EL (cell line): ENCODE measurements at places on chromosomes 7 and 10.

DNA sequence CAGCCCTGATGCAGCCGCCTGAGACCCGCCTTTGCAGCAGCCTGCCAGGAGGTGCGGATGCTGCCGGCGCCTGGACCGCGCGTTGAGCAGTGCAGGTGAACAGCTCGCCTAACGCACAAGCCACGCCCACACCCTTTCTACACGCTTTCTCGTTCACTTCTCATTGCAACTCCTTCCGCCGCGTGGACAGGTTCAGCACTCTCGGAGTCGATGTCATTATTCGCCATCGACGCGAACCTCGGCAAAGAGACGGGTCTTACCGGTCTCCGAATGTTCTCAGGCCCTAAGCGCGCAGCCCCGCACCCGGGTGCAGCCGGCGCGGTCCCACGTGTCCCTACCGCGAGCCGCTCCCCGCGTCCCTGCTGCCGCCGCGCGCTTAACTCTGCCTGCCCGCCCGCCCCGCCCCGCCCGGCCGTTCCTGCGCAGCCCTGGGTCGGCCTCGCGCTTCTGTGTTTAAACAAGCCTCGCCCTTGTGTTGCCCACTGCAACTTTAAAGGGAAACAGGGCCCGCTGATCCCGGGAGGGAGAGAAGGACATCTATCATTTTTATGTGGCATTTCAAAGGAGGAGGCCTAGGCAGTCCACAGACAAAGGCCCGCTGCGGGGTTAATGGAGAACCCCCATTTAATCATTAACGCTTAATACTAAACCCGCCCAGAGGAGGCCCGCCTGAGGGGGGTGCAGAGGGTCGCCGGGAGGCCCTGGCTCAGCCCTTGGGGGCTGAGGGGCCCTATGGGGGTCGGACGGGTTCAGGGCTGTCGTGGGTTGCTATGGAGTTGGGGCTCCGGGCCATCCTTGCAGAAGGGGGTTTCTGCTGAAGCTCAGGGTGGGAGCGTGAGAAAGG is 128.5 kb downstream of the WDR11 start:
- no peak for DNase-seq

DNA sequence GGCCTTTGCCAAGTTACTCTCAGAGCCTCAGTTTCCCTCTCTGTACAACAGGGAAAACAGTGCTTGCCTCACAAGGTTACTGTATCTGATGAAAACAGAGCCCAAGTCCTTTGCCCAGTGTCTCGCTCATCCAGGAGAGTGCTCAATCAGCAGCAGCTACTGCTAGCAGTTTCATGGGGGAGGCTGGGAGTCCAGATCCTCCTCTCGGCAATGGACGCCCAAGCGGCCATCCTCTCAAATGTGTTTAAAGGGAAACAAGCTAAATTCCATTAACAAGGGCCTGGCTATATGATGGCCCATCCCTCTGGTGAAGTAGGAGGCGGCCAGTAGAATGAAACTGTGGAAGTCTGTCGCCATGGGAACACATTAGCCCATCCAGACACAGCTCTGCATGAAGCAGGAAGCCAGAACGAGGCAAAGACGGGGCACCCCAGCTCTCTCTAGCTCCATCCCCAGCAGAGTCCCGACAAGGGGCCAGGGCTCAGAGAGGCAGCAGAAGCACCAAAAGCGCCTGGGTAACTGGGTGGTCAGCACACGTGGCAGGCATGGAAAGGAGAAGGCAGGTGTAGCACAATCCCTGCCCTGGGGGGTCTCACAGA is 35.2 kb downstream of the FAM53B start:
- no peak for DNase-seq

DNA sequence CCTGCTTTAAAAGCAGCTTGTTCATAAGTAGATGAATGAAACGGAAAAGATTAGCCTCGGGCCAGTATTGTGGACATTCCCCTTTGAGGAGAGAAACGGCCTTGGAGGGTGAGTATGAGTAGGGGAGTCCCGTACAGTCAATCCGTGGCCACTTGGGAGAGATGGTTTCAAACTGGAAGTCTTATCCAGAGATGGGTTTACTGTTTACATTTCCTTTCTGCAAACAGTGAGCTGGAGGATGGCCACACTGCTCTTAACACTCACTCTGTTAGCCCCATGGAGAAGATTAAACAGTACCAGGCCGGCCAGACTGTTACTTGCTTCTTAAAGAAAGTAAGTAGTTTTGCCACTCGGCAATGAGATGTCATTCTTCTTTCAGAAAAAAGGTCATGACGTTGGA is 20.3 kb downstream of the CALHM2 start:
- DNase-seq, result no peak

- DNase-seq, result no peak
These were observed 41.1 kb upstream of the FIGNL1 start for GRCh38 chr7:50491209-50491608.

DNA sequence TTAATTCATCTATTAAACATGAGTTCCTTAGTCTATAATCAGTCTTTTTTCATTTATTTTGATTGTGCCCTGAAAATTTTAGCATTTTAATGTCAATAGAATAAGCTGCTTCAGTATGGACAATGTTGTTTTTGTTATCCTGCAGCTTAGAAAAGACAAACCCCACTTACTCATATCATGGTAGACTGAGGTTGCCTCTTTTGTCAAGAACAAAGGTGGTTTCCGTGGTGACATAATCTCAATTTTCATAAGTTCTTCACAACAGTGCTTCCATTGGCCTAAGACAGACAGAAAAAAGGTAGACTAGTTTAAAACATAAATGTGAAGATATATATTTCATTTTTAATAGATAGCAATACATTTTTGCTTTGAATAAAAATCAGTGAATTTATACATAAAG is 69.1 kb downstream of the RTKN2 start:
- no peak for DNase-seq

GRCh38 chr7:106583100-106583499 is 77.9 kb downstream of the CCDC71L start:
- DNase-seq, result peak; percentile 44

DNA sequence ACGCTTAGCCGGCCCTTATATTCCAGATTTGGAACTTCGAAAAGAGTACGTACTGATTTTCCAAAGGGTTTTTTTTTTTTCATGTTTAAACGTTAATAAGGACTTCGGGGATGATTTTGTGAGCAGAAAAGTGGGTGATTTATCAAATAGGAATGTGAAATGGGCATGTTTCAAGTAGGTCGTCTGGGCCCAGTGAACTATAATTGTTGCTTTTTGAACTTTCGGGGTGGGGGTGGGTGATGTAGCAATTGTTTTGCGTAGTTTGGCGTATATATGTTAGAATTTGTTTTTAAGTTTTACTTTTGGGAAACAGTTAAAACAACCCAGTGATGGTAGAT is 299 bp upstream of the PBLD start:
- no peak for DNase-seq

- no peak for DNase-seq
These were observed 112.8 kb downstream of the APBB1IP start for GRCh38 chr10:26550774-26551526.

- DNase-seq, result no peak
These were observed 550 bp upstream of the PLAU start for GRCh38 chr10:73910401-73910763.

DNA sequence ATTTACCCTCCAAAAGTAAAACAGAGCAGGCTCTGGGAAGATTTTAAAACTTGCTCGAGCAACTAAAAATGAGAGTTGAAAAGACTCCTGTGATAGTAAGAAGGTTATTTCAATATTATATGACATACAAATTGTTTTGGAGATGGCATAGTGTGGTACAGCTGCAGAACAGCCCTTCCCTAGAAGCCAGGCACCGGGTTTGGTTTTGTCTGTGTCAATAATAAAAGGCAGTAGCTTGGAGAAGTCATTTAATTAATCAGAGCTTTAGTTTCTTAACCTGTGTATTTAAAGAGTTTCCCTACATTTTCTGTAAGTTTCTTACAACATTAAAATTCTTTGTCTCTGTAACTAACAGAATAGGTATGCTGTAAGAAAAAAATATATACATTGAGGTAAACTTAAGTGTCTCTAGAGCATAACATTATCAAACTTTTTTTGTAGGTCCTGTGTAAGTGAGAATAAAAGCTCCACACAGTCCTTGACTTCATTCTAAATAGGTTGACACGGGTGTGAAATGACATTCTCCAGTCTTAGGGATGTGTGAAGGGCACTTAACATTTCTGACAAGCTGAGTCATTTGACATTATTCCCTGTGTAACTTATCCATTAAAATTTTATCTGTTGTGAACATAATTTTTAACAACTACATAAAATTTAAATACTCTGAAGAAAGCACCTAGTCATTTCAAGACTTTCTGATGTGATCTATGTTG is 425.0 kb upstream of the ETV1 start:
- DNase-seq, result no peak

- DNase-seq, result peak; percentile 10
These were observed at the start of gene CTTNBP2 for GRCh38 chr7:117873310-117874190. Gene CTTNBP2, minus strand, starts transcription at chr7:117873441. Its CDS starts 26 bp downstream, at chr7:117873415.

GRCh38 chr7:64174941-64175340 is 32.1 kb upstream of the ZNF735 start:
- DNase-seq, result no peak

DNA sequence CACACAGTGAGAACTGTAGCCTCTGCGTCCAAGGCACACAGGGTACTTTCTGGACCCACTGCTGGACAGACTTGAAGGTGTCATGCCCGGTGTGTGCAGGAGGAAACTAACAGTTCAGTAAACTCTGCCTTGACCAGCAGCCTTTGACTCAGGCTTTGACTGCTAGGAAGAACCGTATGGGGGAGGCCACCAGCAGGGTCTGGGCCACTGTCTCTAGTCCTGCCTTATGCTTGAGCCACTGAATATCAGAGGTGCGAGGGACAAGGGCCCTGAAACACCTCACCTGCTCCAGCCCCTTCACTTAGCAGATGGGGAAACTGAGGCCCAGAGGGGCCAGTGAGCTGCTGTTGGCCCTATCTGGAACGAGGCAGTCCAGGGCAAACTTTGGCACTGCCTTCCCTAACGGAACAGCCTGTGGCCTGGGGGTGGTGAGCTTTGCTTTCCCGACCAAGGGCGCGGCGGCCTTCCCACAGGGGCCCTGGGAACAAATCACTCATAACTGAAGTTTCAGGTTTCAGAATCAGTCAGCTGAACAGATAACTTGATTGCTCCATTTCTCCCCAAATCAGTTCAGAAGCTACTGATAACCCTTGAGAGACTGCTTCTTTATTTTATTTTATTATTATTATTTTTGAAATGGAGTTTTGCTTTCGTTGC is 130.0 kb downstream of the FAM53B start:
- DNase-seq, result no peak

DNA sequence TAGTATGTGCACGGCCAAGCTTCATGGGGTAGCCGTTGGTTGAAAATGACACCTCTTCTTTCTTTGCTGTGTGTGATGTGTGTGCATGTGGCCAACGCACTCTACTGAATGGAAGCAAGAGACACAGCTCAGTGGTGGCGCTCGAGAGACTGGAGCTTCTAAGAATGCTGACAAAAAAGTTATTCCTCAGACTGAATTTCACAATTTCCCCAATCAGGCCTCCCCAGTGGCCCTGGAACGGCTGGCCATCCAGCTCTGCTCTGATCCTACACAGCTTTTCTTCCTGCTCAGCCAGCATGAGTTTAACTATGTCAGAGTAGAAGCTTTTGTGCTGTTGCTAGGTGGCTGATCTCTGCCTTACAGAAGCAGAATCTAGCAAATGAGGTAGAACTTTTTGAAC is 186.7 kb upstream of the PLXDC2 start:
- peak; percentile 6 for DNase-seq

- DNase-seq, result peak; percentile 8
These were observed 1156.3 kb downstream of the SORCS3 start for GRCh38 chr10:105797234-105797890.

DNA sequence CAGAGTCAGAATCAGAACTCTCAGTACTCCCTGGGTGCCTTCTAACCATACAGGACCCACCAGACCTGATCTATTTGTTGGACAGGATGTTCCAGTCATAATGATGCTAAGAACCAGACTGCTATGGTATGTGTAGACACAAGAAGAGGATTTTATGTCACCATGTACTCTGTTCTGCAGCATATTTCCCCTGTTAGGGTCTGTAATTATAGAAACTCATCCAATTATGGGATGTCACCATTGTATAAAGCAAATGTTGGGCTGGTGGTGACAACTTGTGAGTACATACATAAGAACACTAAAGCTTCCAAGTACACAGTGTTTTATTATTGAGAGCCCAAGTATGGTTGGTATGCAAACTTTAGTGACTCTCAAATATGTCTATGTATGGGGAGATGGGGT is 67.1 kb upstream of the AGBL3 start:
- peak; percentile 49 for DNase-seq

GRCh38 chr7:43112459-43112940 is at the start of gene HECW1:
Gene HECW1, plus strand, starts transcription at chr7:43112647. Its CDS starts 131,259 bp downstream, at chr7:43243906.
- no peak for DNase-seq

DNA sequence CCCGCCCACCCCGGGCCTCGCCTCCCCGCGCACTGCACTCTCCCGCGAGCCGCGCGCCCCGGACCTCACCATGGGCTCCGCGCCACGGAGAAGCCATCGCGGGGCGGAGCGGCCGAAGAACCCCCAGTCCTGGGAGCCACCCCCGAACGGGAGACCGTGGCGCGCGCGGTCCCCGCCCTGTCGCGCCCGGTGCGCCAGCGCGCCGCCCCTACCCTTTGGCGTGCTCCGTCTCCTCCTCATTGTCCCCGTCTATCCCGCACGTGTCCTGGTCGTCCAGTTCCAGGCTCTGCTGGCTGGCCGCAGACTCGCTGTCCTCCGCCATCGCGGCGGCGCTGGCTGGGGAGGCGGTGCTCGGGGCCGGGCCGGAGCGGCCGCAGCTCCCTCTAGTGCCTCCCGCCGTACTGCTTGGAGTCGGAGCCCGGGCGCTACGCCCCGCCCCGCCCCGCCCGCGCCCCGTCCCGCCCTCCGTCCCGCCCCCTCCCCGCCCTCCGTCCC is at the start of gene NMT2:
NMT2 (minus strand) TSS at position 403 of the 495 bp plus-strand sequence; CDS start at position 322, 81 bp downstream.
- no peak for DNase-seq

GRCh38 chr10:114550756-114551635 is 107.1 kb downstream of the ABLIM1 start:
- peak; percentile 18 for DNase-seq

DNA sequence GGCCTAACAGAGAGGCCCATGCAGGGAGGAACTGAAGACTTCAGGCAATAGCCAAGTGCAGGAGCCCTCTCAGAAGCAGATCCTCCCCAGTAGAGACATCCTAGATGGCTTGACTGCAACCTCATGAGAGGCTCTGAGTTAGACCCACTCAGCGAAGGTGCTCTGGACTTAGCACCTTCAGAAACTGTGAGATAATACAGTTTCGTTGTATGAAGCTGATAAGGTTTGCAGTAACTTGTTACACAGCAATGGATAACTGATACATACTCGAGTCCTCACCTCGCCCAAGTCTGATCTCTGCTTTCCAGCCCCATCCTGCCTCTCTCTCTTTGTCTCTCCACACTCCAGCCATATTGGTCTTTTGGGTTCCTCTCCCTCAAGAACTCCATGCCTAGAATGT is 136.4 kb upstream of the EEPD1 start:
- DNase-seq, result no peak

DNA sequence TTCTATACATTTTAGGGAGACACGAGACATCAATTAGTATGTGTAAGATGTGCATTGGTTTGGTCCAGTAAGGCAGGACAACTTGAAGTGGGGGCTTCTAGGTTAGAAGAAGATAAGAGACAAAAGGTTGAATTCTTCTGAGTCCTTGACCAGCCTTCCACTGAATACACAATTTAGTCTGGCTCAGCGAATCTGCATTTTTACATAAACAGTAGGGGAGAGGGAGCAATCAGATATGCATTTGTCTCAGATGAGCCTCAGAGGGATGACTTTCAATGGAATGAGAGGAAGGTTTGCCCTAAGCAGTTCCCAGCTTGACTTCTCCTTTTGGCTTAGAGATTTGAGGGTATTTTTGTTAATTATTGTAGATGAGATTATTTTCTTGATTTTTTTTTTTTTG is 20.0 kb upstream of the C10orf90 start:
- DNase-seq, result no peak
